Esophagus muscularis mucosa (tissue), 4 donors: ENCODE measurements at places on chromosomes 1 and 21.

GRCh38 chr21:41737651-41738324 lies 29.1 kb downstream of the RIPK4 start:
- H3K4me1 ChIP-seq = no peaks in the 10 kb centered on the region
- H3K27ac ChIP-seq = no peak overlapping the region
- no peak for DNase-seq
- no peaks in the 10 kb centered on the region for H3K36me3 ChIP-seq
- H3K4me3 ChIP-seq = no peak overlapping the region

- H3K4me3 ChIP-seq = no peak overlapping the region
- H3K36me3 ChIP-seq = no peaks in the 10 kb centered on the region
- no peaks in the 10 kb centered on the region for H3K4me1 ChIP-seq
Measured at GRCh38 chr1:5311147-5311546, 656.7 kb downstream of the AJAP1 start.

GRCh38 chr1:23369335-23370013 lies at the start of gene ZNF436:
Gene ZNF436, minus strand, starts transcription at chr1:23369836. Its CDS starts 1,831 bp downstream, at chr1:23368005.
- peak within 1 kb of the TSS; percentile 70 for H3K4me3 ChIP-seq
- H3K27me3 ChIP-seq = no peaks in the 10 kb centered on the region
- DNase-seq = no peak
- peak within 1 kb of the TSS; percentile 94 for H3K27ac ChIP-seq
- H3K4me1 ChIP-seq = peaks cover 37% of the 10 kb centered on the region

- DNase-seq = no peak
- H3K27me3 ChIP-seq = no peaks in the 10 kb centered on the region
- no peaks in the 10 kb centered on the region for H3K36me3 ChIP-seq
- no peaks in the 10 kb centered on the region for H3K4me1 ChIP-seq
- H3K27ac ChIP-seq = no peak overlapping the region
Measured at GRCh38 chr1:62735491-62736171, 47.4 kb upstream of the DOCK7 start.

- no peaks in the 10 kb centered on the region for H3K27me3 ChIP-seq
- no peak overlapping the region for H3K27ac ChIP-seq
- H3K4me1 ChIP-seq = no peaks in the 10 kb centered on the region
- no peaks in the 10 kb centered on the region for H3K36me3 ChIP-seq
- no peak overlapping the region for H3K4me3 ChIP-seq
Measured at GRCh38 chr21:38645282-38645681, 147.0 kb upstream of the ERG start.

DNA sequence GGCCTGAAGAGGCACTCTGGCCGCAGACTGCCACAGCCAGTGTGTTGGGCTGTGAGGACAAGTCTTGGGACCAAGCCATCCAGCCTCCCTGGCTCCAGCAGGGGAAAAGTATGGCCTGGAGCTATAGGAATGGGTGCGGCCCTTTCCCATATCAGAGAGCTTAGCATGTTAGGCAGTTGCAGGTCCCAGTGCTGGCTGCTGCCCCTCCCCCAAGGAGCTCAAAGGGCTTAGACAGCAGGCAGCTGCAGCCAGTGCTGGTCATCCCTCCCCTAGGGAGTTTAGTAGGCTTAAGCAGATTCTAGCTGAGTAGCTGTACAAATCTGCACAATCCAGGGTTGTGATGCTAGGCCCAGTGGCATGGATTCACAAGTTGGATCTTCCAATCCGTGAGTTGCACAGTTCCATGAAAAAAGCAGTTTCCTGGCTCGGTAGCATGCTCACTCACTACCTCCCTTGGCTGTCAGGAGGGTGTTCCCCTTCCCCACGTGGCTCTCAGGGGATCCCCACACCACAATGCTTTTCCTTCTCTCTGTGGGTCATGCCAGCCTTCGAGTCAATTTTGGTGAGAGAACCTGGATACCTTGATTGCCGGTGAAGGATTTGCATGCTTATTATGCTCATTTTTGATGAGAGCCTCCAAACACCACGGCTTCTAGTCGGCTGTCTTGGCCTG lies 1490.8 kb downstream of the BRINP3 start:
- no peak for DNase-seq
- H3K36me3 ChIP-seq = no peaks in the 10 kb centered on the region
- no peak overlapping the region for H3K4me3 ChIP-seq
- no peaks in the 10 kb centered on the region for H3K4me1 ChIP-seq
- H3K27ac ChIP-seq = no peak overlapping the region
